ENCODE measurements at places on chromosomes 1 and 21.

- no peak for DNase-seq
Measured at GRCh38 chr1:101683561-101683960, 313.2 kb downstream of the OLFM3 start.

DNA sequence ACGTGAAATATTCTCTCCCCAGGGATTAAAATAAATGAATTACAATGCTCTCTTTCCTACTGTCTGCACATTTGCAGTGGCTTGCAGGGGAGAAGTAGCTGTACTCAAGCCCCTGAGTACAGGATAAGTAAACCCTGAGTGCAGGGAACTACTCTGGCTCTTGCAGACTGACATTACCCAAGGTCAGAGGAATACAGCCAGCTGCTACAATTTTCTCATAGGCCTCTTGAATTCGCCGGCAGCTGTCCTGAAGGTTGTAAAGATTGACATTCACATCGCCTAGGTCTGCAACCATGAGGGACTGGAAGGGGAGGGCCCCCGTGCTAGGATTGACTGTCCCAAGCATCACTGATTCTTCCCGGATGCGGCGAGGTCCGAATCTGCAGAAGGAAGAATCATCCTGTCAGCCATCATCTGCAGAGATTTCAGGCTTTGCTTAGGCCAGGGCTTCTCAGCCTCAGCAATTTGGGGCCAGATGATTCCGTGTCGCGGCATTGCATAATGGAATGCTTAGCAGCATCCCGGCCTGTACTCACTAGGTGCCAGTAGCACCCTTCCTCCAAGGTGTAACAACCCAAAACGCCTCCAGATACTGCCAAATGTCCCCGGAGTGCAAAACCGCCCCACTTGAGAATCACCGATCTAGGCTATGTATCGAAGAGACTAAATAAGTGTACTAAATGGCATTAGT, 1.7 kb downstream of the AGMAT start:
- no peak for DNase-seq

- DNase-seq = no peak
Measured at GRCh38 chr1:59033761-59034160, 249.9 kb upstream of the JUN start.

GRCh38 chr1:200845360-200845759, 27.4 kb upstream of the GPR25 start:
- DNase-seq = no peak

- peak; percentile 11 for DNase-seq
Measured at GRCh38 chr1:30801771-30802198, 44.2 kb upstream of the LAPTM5 start.

DNA sequence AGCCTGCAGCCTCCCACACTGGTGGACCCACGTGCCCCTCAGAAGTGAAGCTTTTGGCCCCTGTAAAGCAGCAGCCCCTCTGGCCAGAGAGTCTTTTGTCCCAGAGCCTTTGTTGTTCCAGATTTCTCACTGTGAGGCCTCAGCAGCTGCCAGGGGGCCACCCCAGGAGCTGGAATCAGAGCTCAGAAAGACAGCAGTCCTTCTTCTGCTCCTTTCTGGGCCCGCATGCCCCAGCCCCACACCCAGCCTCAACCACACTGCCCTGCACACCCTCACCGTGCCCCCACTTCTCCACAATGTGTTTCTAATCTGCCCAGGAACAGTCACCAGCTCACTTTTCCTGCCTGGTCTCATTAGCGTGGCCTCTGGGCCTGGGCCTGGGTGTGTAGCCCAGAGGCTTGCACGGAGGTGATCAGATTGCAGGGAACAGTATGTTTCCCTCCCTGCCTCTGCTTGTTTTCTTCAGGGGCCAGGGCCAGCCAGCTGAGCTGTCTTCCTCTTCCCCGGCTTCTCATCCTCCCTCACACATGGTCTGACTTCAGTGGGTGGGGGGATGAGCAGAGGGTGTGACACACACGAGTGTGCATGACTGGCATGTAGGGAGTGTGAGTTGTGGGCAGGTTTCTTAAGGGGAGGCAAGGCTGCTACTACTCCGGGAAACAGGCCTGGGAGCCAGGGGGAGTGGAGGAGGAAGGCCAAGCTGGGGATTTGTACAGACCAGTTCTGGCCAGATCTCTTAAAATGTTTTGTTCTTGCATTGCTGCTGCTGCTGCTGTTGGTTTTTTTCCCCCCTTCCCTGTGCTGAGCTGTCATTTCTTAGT, 82.5 kb upstream of the ZNF648 start:
- no peak for DNase-seq

GRCh38 chr1:96418969-96419368, 302.6 kb upstream of the PTBP2 start:
- DNase-seq = no peak

- DNase-seq = peak; percentile 98
Measured at GRCh38 chr1:45979074-45979777, 153.2 kb downstream of the PIK3R3 start.

- DNase-seq = no peak
Measured at GRCh38 chr21:46063227-46063626, 34.7 kb upstream of the COL6A2 start.

- DNase-seq = no peak
Measured at GRCh38 chr1:243428617-243429342, 172.9 kb downstream of the SDCCAG8 start.

- no peak for DNase-seq
Measured at GRCh38 chr1:22024485-22025367, 23.3 kb downstream of the CELA3A start.

DNA sequence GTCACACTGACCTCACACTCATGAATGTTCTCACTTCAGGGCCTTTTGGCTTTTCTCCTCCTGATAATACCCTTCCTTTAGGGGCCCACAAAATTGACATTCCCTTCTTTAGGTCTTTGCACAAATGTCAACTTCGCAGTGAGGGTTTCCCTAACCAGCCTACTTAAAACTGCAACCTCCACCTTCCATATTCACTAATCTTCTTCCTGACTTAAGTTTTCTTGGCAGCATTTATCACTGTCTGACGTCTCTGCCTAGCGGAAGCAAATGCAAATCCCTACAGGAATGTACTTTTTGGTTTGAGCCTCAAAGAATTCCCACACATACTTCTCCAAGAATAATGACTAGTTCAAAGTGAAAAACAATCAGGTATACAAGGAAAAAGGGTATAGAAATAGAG, 32.8 kb downstream of the INTS7 start:
- no peak for DNase-seq

- DNase-seq = no peak
Measured at GRCh38 chr1:185345913-185346720, 29.1 kb upstream of the IVNS1ABP start.

DNA sequence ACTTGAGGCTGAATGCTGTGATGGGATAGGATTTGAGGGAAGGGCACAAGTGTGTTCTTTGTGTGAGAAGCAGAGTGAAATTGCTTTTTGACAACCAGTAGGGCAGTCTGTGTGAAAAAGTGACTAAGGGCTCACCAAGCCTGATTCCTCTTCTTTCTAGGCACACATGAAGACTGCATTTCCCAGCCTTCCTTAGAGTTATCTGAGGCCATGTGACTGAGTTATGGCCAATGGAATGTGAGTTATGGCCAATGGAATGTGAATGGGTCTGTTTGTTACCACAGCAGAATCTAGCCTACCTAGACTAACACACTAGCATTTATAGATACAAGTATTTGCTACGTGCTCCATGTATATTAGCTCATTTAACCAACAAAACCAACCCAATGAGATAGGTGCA, 35.3 kb upstream of the DIRAS3 start:
- no peak for DNase-seq

- no peak for DNase-seq
Measured at GRCh38 chr1:48026275-48026674, 29.1 kb upstream of the TRABD2B start.

- DNase-seq = no peak
Measured at GRCh38 chr1:7589080-7589735, 181.9 kb upstream of the VAMP3 start.

DNA sequence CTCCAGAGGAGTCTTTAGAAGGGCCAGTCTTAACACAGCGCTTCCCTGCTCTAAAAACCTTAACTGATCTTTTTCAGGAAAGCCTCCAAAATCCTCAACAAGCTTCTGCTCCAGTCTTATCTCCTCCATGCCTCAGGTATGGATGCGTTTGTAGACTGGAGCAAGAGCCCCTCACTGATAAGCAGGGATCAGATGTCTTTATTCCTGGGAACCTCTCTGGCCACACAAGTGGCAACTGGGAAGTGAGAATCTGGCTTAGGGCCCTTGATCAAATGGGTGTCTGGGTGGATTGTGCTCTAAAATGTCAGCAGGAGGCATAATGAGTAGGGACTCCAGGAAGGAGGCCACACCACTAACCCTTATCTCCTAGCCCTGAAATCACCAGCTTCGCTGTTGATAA, 1.4 kb downstream of the ZBTB8A start:
- no peak for DNase-seq

DNA sequence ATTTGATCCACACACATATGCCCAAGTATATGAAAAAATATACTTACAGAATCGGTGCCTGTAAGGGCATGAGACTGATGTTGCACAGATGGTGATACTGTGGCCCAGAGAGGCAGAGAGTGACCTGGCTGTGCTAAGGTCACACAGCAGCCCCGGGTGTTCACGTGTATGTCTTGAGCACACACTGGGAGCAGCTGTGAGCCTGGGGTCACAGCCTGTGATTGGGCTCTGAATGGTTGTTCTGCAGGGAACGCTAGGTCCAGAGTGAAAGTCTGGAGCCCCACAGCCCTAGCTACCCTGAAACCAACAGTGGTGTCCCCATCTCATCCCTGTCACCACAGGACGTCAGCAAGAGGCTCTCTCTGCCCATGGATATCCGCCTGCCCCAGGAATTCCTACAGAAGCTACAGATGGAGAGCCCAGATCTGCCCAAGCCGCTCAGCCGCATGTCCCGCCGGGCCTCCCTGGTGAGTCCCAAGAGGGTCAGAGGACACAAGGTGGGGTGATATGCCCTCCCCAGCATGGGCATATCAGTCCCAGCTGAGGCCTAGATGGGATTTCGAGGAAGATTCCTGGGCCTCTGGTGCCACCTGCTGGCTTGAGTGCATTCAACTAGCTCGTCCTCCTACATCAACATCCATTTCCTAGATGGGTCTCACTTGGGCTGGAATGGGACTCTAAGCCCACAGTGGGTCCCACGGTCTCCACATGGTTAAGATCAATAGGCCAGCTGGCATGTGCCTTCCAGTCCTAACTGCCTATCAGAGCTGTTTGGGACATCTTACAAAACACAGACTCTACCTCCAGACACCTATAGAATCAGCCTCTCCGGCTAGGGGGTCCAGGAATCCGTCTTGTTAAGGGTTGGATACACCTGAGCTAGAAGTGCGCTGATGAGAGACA, 19.7 kb downstream of the CDK18 start:
- peak; percentile 41 for DNase-seq

All from NCI-H2029 treated with DMSO at 0.1 percent for 48 hours (cell line).